Muscle of arm (tissue), 14 donors: ENCODE measurements at places on chromosomes 3 and 15. TPM values are rescaled to one million over a fixed set of nuclear protein-coding genes. Genes with fewer than 3 reads are reported as not detected.

PLCB2 gene
- polyA plus RNA-seq, result 5.4 TPM

PIGZ gene
- 0.63 TPM for polyA plus RNA-seq

NTRK3 gene
- polyA plus RNA-seq, result 2.9 TPM

VILL gene
- 5.3 TPM for polyA plus RNA-seq
